ENCODE measurements at places on chromosomes 6 and 20. TPM values are rescaled to one million over a fixed set of nuclear protein-coding genes. Genes with fewer than 3 reads are reported as not detected.

DNA sequence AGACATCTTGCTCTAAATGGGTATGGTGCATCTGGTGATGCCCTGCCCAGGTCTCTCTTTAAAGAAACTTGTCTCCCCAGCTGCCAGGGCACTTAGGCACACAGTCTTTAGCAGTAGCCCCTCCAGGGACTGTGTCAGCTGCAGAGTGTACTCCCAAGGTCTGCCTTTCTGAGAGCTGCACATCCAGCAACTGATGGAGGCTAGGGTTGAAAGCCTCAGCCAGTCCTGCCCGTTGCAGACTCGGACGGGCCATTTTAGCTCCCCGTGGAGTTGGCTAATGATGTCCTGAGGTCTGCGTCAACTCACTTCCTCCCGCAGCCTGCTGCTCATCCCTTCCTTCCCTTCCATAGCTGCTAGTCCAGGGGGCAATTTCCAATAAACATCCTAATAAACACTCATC, 381.8 kb downstream of the PTPRT start:
- DNase-seq, result no peak

The TMEM217 gene
- polyA plus RNA-seq, result 0.91 TPM

- DNase-seq, result no peak
Observed at GRCh38 chr6:82711105-82711827, 347.6 kb downstream of the TPBG start.

- no peak for DNase-seq
Observed at GRCh38 chr6:4965562-4966389, 38.1 kb downstream of the RPP40 start.
